SK-N-MC (cell line): ENCODE measurements at places on chromosomes 4 and X.

DNA sequence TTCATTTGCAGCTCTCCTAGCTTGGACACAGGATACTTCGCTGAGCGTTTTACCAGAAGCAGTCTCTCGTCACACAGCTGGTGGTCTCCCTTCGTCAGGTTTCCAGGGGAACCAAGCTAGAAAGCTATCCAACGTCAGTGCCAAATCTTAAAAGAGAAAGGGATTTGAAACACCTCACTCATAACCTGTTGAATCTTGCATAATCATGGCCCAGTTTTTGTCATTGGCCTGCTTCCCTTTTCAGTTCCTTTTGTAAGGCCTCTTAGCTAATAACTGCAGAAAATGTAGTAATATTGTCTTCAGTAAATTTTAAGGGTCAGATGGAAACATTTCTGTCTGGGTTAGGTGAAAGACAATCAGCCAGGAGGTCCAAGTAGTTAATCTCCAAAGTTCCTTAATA lies 22.0 kb downstream of the RAB39B start:
- DNase-seq = no peak

- no peak for DNase-seq
Observed at GRCh38 chrX:103918050-103918449, 44.4 kb upstream of the TMSB15B start.

- DNase-seq = no peak
Observed at GRCh38 chrX:111779582-111779981, 96.4 kb upstream of the TRPC5OS start.

GRCh38 chrX:139158256-139158655 lies 372.3 kb upstream of the F9 start:
- no peak for DNase-seq

GRCh38 chr4:151524610-151525009 lies 115.6 kb downstream of the FHIP1A start:
- no peak for DNase-seq

- DNase-seq = no peak
Observed at GRCh38 chrX:10597871-10598270, 22.5 kb downstream of the MID1 start.

DNA sequence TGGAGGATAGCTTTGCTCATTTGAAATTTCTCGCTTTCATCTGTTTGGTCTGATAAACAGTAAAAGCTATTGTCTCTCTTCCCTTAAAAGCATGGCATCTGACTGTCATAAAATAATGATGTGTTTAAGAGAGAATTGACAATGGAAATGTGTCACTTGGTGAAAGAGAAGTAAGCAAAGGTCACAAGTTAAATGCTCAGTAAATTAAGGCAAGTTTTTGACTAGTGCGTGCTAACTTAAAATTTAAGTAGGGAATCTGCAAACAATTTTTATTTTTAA lies 161.6 kb upstream of the ANKRD50 start:
- no peak for DNase-seq

GRCh38 chr4:185774845-185775680 lies 36.9 kb downstream of the SORBS2 start:
- no peak for DNase-seq

GRCh38 chrX:113330416-113330815 lies 489.8 kb upstream of the AMOT start:
- DNase-seq = no peak

- no peak for DNase-seq
Observed at GRCh38 chr4:105714932-105715331, 6.3 kb downstream of the GSTCD start.

DNA sequence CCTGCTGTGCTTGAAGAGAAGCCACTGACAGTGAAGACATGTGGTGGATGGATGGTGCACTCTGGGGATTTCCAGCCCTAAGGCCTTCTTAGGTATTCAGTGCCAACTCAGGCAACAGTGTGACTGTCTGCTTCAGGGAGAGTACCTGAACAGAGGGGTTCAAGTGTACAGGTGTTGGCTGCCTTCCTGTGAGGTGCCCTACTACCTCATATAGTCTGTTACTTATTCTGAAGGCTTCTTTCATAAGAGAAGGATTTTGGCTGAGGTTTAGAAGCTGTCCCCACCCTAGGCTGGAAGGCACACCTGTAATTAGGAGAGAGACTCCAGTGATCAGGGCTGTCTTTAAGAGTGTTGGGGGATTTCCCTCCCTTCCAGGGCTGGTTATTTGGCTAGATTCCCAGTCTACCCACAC lies 1.8 kb downstream of the FTHL17 start:
- no peak for DNase-seq

DNA sequence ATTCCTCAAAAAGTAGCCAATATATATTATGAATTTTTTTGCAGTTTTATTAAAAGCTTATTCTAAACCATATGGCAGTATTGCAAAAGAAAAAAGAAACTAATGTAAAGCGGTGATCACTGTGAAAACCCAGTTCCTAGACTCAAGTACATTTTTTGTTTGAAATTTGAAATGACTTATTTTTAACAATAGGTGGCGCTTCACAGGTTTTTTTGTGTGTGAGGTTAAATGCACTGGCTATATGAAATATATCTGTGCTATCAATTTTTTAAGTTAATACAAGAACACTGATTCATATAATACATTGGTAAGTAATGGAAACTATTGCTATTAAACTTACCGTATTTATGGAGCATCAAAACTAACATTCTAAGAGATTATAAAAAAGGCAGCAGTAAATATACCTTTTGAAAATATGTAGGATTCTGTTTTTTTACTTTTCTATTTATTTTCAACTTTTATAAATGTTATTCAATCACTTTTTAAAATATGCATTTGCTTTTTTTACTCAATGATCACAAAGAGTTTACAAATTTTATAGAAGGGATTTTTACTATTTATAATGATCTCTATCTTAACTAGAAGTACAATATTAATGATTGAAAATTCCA lies 5.6 kb upstream of the SPRY1 start:
- no peak for DNase-seq

GRCh38 chrX:2484256-2484655 lies 16.5 kb downstream of the DHRSX start:
- no peak for DNase-seq

DNA sequence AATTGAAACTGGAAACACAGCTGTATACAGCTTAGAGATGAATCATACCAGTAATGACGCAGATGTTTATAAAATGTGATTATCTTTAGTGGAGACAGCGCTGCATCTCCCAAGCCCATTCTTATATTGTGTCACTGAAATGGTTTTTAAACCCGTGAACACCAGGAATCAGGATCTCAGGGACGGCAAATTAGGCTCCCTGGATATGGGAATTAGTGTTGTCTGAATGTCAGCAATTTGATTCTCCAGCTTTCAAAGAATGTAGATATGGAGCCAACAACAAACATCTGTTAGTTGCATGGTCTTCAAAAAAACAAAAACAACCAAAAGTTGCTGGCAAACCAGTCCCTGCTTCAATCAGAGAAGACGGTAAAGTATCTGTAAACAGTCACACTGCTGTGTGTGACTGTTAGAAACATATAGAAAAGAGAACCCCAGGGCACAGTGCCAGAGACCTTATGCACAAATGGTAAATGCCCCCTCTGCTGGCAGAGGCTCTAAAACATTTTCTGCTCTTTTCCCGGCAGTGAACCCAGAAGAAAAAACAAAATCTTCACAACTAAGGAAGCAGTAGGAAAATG lies 351.9 kb upstream of the FTHL17 start:
- no peak for DNase-seq

DNA sequence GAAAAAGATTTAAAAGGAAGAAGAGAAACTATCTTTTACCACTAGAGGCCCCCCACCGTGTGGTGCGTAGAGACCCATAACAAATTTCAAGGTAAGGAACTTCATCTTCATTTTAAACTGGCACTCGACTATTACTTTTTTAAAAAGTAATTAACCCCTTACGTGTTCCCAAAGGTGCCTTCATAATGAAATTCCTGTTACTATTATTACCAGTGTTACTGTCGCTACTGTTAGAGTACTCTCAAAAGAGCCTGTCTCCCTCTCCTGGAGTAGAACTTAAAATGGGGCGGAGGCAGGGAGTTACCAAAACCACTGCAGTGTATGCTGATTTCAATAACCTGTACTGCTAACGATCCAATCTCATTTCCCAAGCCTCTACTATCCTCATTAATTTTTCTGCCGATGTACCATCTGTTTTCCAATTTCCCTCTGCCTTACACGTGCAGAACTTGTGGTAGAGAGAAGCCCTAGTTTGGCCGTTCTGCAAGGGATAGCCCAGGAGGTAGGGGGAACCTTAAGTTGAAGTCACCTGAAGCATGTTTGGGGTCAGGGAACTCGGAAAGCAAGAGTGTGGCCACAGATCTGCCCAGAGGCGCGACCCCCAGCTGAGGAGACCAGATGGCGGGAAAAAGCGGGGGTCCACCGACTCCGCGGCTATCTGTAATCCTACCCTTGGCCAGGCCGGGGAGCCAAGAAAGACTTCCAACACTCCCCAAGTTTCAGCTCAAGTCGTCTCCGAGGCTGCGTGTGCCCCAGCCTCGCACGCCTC lies 720 bp upstream of the STK26 start:
- DNase-seq = no peak

GRCh38 chr4:41877020-41877796 lies 58.0 kb upstream of the TMEM33 start:
- DNase-seq = no peak

DNA sequence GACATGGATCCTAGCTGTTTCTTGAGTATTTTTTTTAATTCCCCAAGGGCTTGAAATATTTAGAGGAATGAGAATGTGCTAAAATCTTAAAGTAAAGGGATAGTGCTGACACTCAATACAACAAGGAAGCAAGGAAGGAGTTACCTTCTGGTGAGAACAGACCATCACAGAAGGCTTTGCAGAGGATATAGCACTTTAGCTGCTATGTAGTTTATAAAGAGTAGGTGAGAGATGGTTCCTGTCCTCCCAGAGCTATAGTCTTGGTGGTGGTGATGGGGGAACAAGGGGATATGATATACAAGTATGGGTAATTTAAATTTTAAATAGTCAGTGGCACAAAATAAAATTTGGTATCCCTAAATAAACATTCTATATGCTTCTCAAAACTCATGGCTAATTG lies 47.6 kb downstream of the MTHFD2L start:
- DNase-seq = no peak

GRCh38 chrX:40106676-40107290 lies 9.0 kb upstream of the BCOR start:
- DNase-seq = no peak

- no peak for DNase-seq
Observed at GRCh38 chr4:117786566-117786965, 247.7 kb upstream of the NDST3 start.

- no peak for DNase-seq
Observed at GRCh38 chrX:85836868-85837267, 210.5 kb downstream of the CHM start.

GRCh38 chr4:8227201-8227770 lies 28.2 kb downstream of the SH3TC1 start:
- DNase-seq = no peak

- no peak for DNase-seq
Observed at GRCh38 chrX:68684919-68685304, 37.4 kb downstream of the STARD8 start.

DNA sequence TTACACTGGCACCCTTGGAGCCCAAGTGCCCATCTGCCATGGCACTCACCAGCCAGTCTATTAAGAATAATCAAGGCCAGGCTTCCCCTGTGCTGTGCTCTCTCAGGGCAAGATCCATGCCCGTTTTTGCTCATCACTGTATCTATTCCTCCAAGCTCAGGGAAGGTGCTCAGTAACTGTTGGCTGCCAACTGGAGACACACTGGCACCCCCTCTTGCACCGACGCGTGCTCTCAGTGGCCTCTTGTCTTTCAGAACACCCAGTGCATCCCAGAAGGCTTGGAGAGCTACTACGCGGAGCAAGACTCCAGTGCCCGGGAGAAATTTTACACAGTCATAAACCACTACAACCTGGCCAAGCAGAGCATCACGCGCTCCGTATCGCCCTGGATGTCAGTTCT lies 30.1 kb downstream of the NSG1 start:
- no peak for DNase-seq

- DNase-seq = no peak
Observed at GRCh38 chr4:2245787-2246275, 3.9 kb upstream of the HAUS3 start.

DNA sequence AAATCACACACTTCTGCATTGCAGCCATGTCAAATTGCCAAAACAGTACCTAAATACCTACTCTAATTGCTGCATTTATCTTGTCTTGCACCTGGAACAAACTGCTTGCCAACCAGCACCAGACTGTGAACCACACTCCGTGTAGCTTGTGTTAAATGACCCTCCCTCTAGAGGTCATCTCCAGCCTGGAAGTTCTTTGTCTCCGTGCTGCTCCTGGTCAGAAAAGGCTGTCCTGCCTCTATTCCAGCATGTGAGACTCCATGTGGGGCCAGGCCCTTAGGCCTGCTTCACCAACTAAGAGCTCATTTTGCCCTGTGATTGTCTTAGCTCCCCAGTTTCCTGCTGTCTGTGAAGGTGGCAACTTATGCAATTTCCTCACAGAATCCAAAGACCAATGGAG lies 28.3 kb downstream of the CNGA2 start:
- no peak for DNase-seq

GRCh38 chr4:37685161-37685822 lies 884 bp downstream of the RELL1 start:
- DNase-seq = no peak

DNA sequence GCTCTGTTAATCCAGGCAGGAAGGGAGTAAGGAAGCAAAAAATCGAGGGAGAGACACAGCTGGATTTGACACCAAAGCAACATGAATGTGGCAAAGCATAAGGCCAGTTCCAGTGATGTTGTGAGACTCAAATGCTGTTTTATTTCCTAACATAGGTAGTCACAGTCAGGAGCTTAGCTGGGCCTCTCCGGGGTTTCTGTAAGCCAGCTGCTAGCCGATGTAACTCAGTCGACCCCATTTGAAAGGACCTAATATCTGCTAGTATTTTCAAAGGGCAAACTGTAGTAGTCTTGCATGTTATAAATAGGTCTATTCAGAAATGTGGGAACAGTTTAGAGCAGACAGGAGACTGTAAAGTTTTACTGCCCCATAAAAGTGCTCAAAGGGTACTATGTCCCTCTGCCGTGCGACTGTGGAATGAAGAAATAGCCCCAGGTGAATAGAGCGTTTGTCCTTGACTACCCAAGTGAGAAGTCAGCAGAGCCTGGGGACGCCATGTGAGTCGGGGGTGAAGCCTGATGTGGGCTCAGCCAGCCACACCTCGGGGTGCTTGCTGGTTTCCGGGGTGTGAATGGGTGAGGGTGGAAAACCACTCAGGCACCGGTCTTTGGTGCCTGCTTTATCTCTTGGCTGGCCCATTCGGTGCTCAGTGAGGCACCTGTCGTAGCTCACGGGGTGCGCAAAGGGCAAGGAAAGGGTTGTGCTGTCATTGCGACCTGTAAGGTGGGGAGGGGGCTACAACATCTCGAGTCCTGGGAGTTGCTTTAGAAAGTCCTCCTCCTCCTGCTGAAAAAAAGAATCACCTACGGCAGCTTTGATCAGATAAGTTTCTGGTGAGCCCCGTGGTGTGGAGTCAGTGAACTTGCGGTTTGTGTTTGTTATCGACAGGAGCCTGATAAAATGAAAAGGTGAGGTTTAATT lies 745 bp downstream of the TRIM2 start:
- no peak for DNase-seq

- no peak for DNase-seq
Observed at GRCh38 chrX:44693255-44693654, 150.6 kb upstream of the DUSP21 start.

GRCh38 chrX:65586491-65586890 lies 51.9 kb upstream of the LAS1L start:
- no peak for DNase-seq

- no peak for DNase-seq
Observed at GRCh38 chrX:132741689-132742088, 216.7 kb downstream of the HS6ST2 start.
